Stimulated activated CD4-positive, alpha-beta T cell treated with anti-CD3 and anti-CD28 coated beads, Interleukin-2, amount 100 ng/mL, for 48 hours (primary cell): ENCODE measurements at places on chromosomes 7 and 10.

- no peak for DNase-seq
Observed at GRCh38 chr7:86966916-86967315, 92.5 kb downstream of the ELAPOR2 start.

DNA sequence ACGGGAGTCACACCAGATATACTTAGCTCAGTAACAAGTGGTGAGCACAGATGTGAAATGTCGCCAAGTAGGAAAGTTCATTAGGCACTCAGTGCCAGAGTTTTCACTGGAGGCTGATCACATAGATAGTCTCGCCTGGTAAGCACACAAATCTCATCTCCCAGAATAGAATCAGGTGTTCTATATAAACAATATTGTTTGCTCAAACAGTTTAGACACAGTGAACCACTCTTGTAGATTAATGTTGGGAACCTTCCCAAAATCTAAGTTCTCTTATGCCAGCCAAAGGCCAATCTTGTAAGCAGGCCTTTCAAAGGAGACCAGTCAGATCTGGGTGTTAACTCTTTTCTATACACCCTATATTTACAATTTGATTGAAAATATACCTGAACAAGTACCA, 716.5 kb upstream of the GRM3 start:
- no peak for DNase-seq

- no peak for DNase-seq
Observed at GRCh38 chr10:69307434-69307833, 29.1 kb downstream of the HK1 start.

GRCh38 chr10:11824376-11824775, 1.2 kb downstream of the PROSER2 start:
- no peak for DNase-seq

- DNase-seq = no peak
Observed at GRCh38 chr10:104941662-104942061, 300.6 kb downstream of the SORCS3 start.

DNA sequence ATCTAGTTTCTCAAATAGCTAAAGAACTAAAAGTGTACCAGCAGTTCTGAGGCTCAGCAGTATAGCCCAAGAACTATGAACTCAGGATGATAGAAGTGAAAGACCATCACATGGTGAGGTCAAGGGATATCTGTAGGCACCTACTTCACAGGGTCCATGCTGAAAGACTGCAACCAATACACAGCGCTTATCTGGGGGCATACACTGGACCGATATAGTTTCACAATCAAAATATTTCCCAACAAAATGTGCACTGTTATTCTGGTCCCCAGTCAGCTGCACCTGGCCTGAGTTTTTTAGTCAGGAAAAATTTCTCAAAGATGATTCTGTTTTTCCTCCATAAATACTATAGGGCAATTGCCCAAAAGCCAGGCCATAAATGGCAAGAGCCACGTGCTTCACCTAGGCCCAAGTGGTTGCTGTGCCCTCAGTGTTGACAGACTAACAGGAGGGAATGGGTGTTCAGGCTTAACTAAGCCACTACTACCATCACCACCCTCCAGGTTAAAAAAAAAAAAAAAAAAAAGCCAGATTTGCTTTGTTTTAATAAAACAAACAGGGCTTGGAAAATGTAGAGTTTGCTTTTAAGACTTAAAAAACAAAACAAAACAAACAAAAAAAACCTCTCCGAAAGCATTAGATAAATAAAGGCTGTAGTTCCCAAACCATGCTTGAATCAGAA, 58.5 kb downstream of the OGDH start:
- DNase-seq = no peak

DNA sequence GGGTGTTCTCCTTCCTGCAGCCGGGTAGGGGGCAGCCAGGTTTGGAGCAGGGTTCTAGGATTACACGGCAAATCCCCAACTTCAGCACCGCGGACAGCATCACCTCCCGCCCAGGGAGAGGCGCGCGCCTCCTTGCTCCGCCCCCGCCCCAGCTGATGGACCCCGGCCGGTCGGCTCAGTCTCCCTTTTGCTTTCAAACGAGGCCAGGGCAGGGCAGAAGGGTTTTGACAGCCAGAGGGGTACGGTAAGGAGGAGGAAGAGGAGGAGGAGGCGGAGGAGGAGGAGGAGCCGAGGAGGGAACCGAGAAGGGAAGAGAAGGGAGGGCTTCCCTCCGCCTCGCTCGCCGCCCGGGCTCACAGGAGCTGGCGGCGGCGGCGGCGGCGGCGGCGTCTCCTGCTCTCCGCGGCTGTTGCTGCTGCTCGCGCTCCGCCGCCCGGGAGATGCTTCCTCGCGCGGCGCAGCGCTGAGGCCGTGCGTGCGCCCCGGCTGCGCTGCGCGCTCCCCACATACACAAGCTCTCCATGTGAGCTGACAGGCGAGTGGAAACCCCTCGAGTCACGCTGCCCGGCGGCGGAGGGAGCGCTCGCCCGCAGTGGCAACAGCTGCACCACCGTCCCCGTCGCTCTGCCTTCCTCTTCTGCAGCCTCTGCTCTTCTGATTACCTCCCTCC, 615 bp upstream of the CNTNAP2 start:
- DNase-seq = no peak

- DNase-seq = no peak
Observed at GRCh38 chr7:973312-973711, 2.0 kb downstream of the COX19 start.

DNA sequence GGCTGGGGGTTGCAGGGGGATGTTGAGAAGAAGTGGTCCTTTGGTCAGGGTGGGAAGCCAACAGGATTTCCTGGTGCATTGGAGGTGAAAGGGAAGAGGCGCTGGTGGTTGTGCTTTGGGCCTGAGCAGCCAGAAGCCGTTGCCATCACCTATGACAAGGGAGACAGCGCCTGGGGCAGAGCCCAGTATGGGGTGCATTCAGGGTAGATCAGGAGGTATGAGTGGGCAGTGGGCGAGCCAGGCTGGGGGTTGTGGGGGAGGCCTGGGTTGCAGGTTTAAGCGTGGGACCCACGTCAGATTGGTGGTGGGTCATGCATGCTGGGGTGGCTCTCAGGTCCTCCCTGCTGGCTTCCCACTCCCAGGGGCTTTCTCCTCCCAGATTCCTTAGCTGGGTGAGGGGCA, 6.3 kb upstream of the PILRB start:
- DNase-seq = no peak

- DNase-seq = no peak
Observed at GRCh38 chr7:155215576-155216325, 81.9 kb upstream of the INSIG1 start.

DNA sequence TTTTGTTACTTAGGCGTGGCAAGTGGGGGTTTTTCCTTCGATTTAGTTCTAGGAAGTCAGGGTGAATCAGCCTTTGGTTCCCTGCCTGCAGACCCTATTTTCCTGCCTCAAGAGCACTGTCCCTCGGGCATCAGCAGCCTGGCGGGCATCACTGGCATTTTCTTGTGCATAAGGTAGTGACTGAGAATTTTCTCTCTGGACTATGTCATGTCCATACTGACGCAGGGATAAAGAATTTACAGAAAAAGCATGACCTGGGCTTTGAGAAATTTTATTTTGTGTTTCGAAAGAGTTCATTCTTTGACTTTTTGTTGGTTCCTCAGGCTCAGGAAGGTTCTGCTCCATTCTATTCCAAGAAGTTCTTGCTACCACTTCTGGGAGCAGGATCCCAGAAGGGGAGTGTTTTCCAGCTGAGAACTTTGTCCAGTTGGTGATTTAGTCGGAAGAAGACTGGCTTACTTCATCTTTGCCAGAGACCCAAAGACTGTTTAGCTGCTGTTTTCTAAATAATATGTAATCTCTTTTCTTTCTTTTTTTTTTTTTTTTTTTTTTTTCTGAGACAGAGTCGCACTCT, 213.9 kb upstream of the SH2B2 start:
- no peak for DNase-seq

DNA sequence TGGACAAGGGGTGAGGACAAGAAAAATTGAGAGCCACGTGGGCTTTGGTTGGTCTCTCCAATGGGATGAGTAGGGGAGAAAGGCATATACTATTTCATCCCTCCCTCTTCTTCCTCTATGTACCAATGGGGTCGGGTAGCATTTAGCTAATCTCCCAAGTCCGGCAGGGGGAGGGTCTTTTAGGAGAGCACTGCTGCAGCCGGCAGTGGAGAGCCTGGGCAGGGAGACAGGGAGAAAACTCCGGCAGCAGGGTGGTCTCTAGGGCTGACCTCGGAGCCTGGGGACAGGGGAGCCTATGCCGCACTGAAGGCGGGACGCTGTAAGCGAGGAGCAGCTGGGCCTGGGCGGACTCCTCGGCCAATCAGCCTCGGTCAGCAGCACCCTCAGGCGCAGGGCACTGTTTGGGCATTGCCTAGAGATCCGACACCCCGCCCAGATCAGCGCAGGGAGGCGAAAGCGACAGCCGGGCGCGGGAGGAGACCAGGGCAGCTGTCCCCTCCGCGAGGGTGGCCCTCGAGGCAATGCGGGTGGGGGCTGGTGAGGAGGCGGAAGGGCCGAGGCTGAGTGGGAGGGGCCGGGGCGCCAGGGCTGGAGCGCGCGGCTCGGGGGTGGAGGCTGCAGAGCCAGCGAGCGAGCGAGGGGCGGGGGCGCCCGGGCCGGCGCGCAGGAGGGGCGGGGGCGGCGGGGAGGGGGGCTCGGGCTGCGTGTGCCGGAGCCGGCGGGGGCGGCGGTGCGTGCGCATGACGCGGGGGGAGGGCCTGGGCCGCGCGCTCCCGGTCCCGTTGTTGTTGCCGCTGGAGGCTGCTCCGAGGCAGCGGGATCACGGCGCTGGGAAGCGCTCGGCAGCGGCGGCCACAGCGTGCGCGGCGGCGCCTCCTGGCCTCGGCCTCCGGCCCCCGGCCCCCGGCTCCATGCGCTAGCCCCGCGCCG, at the start of gene AGAP3:
Gene AGAP3 (plus strand): TSS at position 785 of the 930 bp plus-strand sequence. CDS start 267 bp downstream, outside the sequence.
- DNase-seq = peak; percentile 35

- DNase-seq = no peak
Observed at GRCh38 chr10:123678376-123678775, 12.2 kb downstream of the GPR26 start.

DNA sequence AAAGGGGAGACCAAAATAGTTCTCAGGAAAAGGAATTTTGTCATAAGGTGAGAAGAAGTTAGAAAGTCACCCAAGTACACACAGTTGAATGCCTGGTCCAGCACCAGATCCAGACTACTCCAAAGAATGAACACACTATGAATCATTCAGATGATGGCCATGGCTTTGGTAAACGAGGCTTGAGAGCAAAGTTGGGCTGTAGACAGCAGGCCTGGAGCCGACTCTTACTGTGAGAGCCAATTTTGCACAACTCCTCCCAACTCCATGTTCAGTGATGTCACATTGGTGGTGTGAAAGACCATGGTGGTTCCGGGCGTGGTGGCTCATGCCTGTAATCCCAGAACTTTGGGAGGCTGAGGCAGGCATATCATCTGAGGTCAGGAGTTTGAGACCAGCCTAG, 131.6 kb downstream of the PKD1L1 start:
- DNase-seq = no peak

GRCh38 chr7:127738859-127739258, 86.9 kb downstream of the SND1 start:
- DNase-seq = no peak

- DNase-seq = no peak
Observed at GRCh38 chr7:132779164-132779563, 202.9 kb upstream of the PLXNA4 start.

DNA sequence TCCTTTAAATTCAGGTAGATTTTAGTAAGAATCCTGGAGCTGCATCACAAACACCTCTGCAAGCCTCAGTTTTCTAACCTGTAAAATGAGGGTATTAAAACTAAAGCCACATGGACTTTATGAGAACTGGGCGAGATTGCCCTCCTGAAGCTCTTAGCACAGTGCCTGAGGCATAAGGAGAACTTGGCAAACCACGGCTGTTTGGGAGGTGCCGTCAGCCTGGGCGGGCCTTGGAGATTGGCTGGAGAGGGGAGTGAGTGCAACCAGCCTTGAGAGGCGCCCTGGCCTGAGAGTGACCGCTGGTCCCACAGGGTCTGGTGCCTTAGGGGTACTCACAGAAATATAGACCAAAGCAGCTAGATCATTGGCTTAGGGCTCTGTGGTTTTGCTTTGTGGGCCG, 5.4 kb upstream of the TNS3 start:
- no peak for DNase-seq

- DNase-seq = no peak
Observed at GRCh38 chr7:75961218-75961617, 33.2 kb downstream of the TMEM120A start.

GRCh38 chr7:102836191-102836919, 76.4 kb upstream of the LRRC17 start:
- DNase-seq = no peak

DNA sequence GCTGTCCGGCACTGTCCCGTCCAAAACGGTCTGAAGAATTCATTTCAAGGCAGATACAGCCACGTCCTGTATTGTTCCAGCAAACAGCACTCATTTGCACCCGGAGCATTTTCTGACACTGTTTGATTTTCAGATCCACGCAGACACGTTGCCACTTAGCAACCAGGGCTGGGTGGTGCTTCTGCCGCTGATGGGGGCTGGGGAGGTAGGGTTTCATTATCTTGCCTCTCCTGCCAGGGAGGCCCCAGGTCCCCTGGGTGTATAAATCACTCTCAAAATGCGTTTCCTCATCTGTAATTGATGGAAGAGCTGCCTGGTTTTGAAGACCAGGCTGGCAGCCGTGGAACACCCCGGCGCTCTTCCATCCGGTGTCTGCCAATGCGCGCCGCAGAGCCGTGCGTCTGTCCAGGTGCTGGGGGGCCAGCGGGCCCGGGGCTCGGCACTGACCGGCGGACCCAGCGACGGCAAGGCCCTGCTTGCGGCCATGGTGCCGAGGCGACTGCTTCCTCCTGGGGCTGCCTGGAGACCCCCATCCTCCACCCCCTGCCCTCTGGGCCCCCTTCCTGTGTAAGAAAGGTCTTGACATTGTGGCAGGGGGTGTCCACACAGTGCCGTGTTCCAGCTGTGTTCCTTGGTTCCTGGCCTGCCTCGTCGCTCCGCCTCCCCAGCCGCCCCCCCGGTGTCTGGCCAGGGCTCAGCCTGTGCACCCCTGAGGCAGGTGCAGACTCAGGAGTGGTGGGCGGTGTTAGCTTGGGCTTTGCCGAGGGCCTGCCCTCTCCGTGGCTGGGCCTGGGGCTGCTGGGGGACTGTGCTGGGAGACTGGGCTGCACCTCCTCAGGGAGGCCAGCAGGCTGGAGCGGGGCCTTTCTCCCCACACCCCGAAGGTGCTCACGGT, 16.6 kb downstream of the ADGRA1 start:
- DNase-seq = no peak

GRCh38 chr7:148116829-148117403, 473.6 kb upstream of the C7orf33 start:
- no peak for DNase-seq

- DNase-seq = no peak
Observed at GRCh38 chr10:124736491-124737136, 7.6 kb downstream of the FAM53B start.

DNA sequence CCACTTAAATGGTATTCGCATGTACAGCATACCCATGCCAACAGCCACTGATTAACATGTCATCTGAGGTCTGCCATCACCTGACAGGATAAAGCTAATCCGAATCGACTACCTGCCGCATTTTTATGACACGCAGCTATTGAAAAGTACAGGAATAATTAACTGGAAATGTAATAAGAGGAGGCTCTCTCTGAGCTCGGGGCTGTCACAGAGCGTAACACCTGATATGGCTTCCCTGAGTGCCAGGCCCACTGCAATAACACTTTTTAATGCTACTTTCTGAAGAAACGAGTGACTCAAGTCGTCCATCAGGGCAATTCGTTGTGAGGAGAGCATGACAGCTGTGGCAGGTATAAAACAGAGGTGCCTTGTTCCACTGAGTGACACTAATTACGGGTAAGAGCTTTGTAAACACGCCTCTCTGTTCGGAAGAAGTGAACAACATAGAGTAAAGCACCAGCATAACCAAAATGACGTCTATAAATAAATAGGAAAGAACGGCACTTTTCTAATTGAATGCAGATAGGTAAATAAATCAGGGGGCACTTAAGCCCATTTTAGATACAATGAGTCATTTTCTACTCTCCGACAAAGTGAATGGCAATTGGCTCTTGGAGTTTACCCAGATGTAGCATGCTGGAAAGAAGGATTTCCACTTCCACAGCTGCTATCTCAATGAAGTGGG, 56.5 kb upstream of the CREB5 start:
- no peak for DNase-seq
